Naive thymus-derived CD4-positive, alpha-beta T cell (primary cell): ENCODE measurements at places on chromosomes 3 and 15. TPM values are rescaled to one million over a fixed set of nuclear protein-coding genes. Genes with fewer than 3 reads are reported as not detected.

DNA sequence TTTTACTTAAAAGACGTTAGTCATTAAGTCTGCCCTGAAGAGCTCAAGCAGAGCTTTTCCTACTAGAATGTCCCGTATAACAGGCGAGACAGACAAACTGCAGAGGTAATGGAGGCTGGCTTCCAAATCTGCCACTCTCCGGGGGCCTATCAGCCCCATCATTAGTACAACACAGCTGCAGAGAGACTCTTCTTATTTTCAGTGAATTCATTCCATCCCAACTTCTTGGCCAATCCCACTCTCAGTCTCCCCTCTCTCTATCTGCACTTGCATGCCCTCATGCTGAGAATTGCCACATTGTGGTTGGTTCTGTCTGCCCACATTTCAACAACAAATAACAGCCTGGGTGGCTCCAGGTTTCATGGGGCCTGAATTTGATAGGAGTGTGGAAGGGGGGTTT is 412.7 kb downstream of the ERC2 start:
- DNase-seq, result no peak

- no peak for DNase-seq
Observed at GRCh38 chr15:84104853-84105252, 130.7 kb upstream of the GOLGA6L4 start.

Gene LXN
- 15.9 TPM for polyA plus RNA-seq

- no peak for DNase-seq
Observed at GRCh38 chr15:60937278-60937677, 291.8 kb downstream of the RORA start.

DNA sequence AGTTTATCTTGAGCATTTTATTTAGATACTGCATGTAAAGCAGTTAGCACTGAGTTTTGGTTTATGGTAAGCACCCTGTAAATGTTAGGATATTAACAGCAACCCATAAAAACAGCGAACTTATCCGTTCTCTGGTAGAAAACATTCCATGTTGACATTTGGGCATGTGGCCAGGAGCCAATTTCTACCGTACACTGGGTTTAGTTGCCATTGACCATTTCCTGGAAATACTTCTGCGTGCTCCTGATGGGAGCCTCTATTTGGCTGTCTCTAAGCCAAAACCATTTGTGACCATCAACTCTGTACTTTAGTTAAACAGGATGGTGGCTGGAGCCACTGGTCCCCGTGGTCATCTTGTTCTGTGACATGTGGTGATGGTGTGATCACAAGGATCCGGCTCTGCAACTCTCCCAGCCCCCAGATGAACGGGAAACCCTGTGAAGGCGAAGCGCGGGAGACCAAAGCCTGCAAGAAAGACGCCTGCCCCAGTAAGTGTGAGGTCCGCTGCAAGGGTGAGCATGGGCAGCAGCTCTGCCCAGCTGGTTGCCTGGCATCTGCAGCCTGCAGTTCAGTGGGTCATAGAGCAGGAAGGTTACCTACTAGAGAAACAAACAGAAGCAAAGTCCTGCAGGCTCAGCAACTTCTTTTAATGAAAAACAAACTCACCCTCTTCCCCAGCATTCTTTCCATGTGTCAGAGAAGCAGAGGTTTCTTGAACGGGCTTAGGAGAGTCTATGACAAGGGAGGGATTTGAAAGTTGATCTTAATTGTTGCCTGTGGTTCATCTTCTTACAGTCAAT is 7.1 kb downstream of the THBS1 start:
- no peak for DNase-seq

- no peak for DNase-seq
Observed at GRCh38 chr15:47991357-47991756, 129.4 kb upstream of the SLC24A5 start.

- DNase-seq, result no peak
Observed at GRCh38 chr15:41838400-41838897, at the start of gene PLA2G4B. TSS of gene PLA2G4B (plus strand) at chr15:41838847. CDS start at chr15:41838914, 67 bp downstream.

- DNase-seq, result no peak
Observed at GRCh38 chr3:23748398-23749110, 57.2 kb upstream of the UBE2E1 start.

Gene NANOGP8
- polyA plus RNA-seq, result not detected

DNA sequence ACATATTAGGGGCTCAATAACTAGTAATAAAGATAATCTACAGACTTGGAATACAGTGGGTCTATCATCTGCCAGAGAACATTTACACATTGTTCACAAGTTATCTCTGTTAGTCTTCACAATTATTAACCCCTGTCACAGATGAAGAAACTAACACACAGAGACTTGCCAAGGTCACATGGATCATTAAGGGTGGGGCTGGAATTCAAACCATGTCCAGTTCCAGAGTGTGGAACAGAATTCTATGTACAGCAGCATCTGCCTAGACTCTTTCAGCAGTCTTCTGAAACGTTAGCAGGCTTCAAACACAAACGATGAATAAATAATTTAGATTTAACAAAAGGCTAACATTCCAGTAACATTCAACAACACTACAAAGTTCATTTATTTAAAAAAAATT is 673.9 kb upstream of the NR2F2 start:
- no peak for DNase-seq

GRCh38 chr3:171026597-171027293 is at the start of gene SLC2A2:
TSS of gene SLC2A2 (minus strand) at chr3:171026720. CDS start at chr3:171026670, 50 bp downstream.
- no peak for DNase-seq

DNA sequence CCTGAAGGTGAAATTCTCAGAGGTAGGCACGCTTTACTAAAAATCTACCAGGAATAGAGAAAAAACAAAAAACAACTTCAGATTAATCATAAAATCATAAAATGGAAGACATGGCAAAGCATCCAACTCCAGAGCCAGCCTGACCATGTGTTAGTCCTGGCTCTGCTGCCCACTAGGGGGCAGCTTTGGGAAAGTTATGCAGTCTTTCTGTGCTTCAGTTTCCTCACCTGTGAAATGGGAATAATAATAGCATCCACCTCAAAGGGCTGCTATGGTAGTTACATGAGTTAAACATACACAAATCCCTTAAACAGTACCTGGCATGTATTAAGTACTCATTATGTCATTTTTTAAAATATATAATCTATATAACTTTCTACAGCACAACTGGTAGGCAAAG is 52.3 kb downstream of the WNT5A start:
- DNase-seq, result no peak

Gene TRAK1
- 5.8 TPM for polyA plus RNA-seq

Gene CPN2
- not detected for polyA plus RNA-seq

DNA sequence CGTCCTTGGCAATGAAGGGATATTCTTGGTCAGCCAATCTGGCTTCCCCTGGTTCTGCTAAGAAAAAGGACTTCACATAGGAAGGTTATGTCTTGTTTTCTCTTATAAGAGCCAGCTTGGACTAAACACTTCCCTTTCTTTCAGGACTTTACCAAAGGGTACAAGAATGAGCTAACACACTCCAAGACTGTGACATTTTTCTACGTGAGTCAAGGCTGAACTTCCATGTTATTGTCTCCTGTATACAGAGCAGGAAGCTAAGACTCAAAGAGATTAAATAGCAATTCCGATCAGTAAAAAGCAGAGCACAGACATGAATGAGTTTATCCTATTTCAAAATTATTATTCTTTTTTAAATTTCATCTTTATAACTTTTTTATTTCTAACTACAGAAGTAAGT is 63.3 kb upstream of the STT3B start:
- no peak for DNase-seq

Gene AMIGO3
- not detected for polyA plus RNA-seq
